A549 treated with dexamethasone at 1 μM for 4 hours (cell line): ENCODE measurements at places on chromosomes 4 and X. TPM values are rescaled to one million over a fixed set of nuclear protein-coding genes. Genes with fewer than 3 reads are reported as not detected.

SSX1 gene
- total RNA-seq: not detected in 5 replicates

RAB39B gene
- 0.71 to 1.0 TPM (median 0.80 TPM) in 5 replicates for total RNA-seq

PLS3 gene
- 178 to 220 TPM (median 200 TPM) in 5 replicates for total RNA-seq

HMX1 gene
- total RNA-seq: 0.10 to 0.15 TPM (median 0.12 TPM) in 4 of 5 replicates, not detected in the other

XK gene
- 0.35 to 0.43 TPM (median 0.42 TPM) in 5 replicates for total RNA-seq

CCDC158 gene
- 0.02 TPM in 1 of 5 replicates, not detected in the others for total RNA-seq

CT45A2 gene
- not detected in 5 replicates for total RNA-seq

VSIG4 gene
- total RNA-seq: not detected in 5 replicates

C4orf36 gene
- total RNA-seq: 0.73 to 1.7 TPM (median 1.2 TPM) in 5 replicates

CLDN2 gene
- 5.8 to 8.3 TPM (median 7.8 TPM) in 5 replicates for total RNA-seq

FAT1 gene
- total RNA-seq: 160 to 191 TPM (median 183 TPM) in 5 replicates

TCEAL8 gene
- total RNA-seq: 26.3 to 47.2 TPM (median 27.6 TPM) in 5 replicates

VEGFC gene
- 8.5 to 10.6 TPM (median 9.0 TPM) in 5 replicates for total RNA-seq

MAGEA1 gene
- total RNA-seq: 0.07 to 0.14 TPM (median 0.12 TPM) in 5 replicates
